ENCODE measurements at places on chromosomes 3 and 15. TPM values are rescaled to one million over a fixed set of nuclear protein-coding genes. Genes with fewer than 3 reads are reported as not detected.

Gene CATSPER2
- polyA plus RNA-seq: 11.9 TPM

Gene GPR62
- polyA plus RNA-seq: 0.48 TPM

Gene PCCB
- 73.9 TPM for polyA plus RNA-seq

DNA sequence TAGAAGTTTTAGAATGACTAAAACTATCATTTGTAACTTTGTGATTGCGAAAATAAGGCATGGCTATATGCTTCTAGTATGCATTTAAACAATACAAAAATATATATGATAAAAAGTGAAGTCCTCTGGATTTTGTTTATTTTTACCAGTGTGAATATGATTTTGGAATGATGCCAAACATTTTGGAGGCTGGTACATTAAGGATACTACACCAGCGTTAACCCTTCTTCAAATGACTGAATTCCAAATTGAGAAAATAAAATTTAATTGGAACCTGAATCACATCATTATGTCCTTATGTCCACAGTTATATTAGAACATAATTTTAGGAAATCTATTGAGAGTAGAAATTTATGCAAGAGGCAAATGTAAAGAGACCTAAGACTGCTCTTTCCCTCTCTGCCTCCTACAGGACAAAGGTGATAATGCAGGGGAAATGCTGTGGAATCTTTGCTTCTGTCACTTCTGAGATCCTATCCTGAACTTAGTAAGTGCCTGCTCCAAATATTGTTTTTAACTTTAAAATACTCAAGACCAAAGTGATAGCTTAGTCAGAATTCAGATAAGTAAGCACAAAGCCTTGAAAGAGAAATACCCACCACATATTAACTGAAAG is 121.1 kb upstream of the NANOGP8 start:
- no peak for DNase-seq

DNA sequence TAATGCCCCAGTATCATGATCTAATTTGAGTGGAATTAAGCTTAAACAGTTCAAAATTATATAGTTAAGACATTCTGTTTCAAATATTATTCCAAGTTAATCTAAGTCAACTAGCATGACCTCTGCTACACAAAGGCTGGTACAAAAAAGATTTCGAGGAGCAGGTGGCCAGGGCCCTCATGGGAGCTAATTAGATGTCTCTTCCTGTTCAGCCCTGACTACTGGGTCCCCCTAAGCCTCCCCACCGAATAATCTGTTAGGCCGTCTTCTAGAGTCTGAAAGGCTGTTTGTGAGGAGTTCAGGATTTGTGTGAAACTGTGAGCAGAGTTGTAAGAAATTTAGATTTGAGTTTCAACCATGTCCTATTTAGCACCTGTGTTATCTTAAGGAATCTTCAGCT is 75.4 kb downstream of the PPM1L start:
- DNase-seq: no peak

DNA sequence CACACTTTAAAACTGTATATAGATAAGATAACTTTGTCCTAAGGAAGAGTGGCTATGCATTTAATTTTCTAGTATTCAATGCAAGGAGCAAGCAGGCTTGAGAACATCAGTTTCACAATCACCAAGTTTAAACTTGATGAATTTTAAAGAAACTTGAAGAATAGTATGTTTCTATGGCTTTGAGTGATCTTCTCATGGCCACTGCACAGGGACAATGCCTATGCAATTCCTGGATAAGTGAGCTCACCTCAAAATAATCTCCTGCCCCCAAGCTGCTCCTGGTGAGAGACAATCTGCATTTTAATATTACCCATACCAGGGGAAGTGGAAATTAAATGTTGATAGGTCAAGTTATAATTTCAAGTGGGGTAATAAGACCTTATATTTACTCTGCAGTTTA is 376.6 kb upstream of the CBLB start:
- no peak for DNase-seq

- no peak for DNase-seq
Observed at GRCh38 chr3:28989646-28990089, 291.2 kb upstream of the RBMS3 start.

- no peak for DNase-seq
Observed at GRCh38 chr3:172939651-172940293, 189.2 kb downstream of the ECT2 start.

DNA sequence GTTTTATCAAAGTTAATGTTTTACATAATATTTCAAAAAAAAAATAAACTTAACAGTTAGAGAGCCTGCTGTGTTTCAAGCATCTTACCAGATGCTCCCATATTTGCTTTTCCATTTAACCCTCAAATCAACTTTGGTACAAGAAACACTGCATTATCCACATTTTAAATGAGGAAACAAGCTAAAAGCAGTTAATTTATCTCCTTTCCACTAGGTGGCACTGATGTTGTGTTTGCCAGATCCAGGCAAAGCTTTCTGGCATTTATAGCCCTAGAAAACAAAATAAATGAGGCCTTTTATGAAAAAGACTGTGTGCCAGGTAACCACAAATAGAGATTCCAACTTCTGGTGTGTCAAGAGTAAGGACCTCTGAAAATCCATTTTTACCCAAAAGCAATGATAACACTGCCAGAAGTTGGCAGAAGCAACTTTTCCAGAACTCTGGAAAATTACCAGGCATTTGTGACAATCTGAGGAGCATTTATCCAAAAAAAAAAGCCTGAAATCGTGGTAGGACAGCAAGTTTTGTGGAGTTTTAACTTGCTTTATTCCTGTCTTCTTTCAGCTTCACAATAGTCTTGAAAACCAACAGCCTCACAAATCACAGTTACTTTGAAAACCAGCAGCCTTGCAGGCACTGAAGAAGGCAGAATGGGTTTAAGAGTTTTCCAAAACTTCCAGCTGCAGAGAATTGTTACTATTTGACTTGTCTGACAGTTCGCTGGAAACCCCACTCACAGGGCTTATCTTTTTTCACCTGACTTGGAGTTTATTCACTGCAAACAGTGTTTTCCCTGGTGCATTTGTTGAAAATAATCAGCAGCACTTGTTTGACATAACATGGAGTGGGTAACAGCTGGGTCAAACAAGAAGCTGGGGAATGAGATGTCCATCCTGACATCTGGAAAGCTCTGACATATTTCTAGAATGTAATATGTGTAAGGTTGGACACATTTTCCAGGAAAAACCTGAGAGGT is 9.2 kb downstream of the FAM162A start:
- DNase-seq: no peak

GRCh38 chr15:57377478-57377847 is 1.2 kb downstream of the CGNL1 start:
- no peak for DNase-seq

DNA sequence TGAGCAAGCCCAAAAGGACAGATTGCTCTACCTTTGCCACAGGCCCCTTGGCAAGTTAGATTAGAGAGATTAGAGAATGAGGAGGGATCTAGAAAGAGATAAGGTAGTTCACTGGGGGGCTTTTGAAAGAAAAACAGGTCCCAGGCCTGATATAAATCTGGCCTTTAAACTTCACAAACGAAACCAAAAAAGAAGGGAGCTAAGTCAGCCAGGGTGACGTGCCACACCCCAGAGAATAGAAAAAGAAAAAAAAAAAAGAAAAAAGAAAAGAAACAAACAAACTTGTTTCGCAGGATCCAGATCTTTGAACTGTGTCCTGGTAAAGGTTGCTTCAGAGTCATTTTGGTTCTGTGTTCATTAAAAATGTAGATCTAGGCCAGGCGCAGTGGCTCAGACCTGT is 3.6 kb downstream of the KAT2B start:
- DNase-seq: no peak

GRCh38 chr3:146331967-146332366 is 81.1 kb upstream of the PLSCR4 start:
- no peak for DNase-seq

DNA sequence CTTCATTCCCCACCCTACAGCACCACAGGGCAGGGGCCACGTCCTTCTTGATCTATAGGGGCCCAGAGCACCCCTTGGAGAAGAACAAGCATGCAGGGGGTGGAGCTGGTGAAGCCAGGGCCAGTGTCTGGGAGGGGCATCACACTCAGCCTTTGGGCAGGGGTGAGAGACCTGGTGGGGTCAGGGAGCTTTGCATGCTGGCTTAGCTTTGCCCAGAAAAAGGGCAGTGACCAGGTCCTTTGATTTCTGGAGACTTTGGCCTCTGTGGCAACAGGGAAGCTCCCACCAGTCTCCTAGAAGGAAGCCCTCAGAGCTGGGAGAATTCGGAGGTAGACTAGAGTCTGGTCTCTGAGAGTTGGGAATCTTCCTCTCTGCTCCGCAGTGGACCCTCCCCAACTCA is 990 bp downstream of the ITIH4 start:
- no peak for DNase-seq

GRCh38 chr3:37229740-37230139 is 55.4 kb upstream of the LRRFIP2 start:
- DNase-seq: no peak

DNA sequence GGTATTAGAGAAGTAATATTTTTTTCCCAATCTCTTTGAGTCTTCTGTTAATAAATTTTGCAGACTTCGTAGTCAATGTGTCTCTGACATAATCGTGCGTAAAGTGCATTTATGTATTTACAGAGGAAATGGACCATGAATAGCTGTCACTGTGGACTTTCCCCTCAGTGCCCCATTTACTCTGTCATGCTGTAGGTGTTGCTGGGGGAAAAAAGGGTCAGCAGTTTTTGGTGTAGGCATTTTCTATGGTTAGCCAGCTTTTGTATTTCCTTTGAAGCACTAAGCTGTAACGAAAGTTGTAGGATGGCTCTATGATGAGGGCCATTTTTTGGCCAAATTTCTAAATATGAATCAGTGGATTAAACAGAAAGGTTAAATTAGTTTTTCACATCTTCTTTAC is 598.4 kb downstream of the FGF12 start:
- DNase-seq: no peak

DNA sequence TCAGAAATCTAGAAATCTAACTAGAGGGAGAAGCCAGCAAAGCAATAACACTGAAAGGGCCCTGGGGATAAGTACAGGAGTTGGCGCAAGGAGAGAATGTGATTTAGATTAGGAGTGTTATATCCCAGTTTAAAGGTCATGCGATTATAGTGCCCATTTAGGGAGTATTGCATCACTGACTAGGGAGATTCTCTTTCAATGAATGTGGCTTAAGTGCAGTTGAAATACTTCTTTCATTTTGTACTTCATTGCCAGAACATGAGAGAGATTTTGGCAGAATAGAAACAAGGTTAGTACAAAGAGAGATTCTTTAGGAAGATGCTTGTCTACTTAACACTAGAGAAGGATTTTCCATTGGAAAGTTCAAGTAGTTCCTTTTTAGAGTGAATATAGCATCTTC is 13.9 kb downstream of the ROBO2 start:
- DNase-seq: no peak

DNA sequence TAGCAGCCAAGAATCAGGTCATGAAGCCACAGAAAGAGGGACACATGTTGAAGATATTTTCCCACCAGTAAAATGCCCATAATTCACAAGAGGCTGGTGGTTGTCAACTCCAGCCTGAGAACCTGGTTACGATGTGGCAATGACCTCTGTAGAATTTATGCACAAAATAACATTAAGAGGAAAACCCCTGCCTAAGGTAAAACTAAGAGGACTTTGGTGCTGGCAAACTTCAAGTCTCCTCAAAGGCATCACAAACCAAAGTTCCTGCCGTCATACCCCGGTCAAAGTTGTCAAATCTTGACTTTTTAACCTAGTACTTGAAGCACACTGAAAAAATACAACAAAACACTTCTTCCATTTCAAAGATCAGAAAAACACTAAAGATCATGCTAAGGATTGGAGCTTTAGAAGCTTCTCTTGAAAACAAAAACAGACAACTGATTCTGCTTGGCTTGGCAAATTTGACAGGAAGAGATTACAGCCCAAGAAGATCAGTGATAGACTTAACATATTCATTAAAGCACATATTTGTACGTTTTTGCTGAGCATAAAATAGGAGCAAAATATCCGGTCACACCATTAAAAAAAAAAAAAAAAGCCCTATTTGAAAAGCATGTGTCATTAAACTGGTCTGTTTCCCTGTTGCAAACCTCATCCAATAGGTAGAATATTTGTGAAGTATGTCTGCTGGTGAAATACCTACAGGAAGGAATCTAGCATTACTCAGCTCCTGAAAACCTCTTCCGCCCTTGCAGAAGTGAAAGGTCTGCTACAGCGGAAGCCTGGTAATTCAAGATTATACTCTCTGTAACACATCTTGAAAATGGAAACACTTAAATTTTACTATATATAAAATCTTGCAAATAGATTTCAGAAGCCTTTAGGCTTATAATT is 22.8 kb downstream of the EIF4E3 start:
- DNase-seq: no peak

- DNase-seq: no peak
Observed at GRCh38 chr3:188287339-188287738, 133.4 kb downstream of the LPP start.

DNA sequence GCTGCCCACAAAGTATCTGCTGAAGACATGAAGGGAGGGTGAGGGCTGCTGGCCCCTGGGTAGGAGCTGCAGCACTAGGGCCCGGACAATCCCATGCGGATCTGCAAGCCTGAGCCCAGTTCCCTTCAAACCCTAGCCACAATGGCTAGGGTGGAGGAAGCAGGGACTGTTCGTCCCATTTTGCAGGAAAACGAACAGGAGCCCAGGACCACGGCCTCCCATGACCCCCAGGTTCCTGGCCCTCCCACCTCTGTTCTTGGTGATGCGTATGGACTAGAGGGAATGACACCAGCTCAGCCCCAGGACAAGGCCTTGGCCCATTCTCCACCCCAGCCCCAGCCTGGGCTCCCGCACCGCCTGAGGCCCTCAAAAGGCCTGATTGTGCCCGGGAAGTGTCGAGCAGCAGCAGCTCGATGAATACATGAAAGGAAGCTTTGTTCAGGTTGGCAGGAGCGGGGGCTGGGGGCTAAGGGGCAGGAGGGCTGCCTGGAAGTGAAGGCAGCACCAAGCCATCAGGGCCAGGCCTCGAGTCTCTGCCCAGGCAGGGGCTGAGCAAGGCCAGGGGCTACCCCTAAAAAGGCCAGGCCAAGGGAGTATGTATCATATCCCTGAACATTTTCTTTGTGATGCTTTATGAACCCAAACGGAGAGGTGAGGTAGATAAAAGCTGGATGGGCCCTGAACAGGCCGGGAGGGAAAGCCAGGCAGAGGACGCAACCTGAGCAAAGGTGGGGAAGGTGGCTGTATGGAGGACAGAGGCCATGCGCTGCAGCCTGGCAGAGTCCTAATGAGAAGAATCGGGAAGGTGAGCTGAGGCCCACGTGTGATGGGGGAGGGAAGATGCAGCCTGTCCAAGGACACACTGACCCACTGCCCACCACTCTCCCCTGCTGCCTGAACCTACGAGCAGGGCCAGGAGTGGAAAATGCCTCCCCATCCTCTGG is 12.2 kb downstream of the SEMA7A start:
- no peak for DNase-seq

Measured in left kidney (tissue), 8 donors.